ENCODE measurements at places on chromosomes 7 and 10. TPM values are rescaled to one million over a fixed set of nuclear protein-coding genes. Genes with fewer than 3 reads are reported as not detected.
A peak's percentile ranks its signal among the peaks of the same experiment; 100 is the strongest.

- no peak for DNase-seq
Observed at GRCh38 chr7:3068530-3068929, 24.9 kb upstream of the CARD11 start.

GRCh38 chr7:46461334-46461777, 540.3 kb upstream of the IGFBP3 start:
- peak; percentile 52 for DNase-seq

- DNase-seq = no peak
Observed at GRCh38 chr10:132158122-132158741, 28.5 kb upstream of the DPYSL4 start.

- no peak for DNase-seq
Observed at GRCh38 chr7:150935149-150935548, 43.0 kb downstream of the KCNH2 start.

GRCh38 chr10:29067161-29067560, 221.7 kb upstream of the LYZL1 start:
- DNase-seq = peak; percentile 89

- DNase-seq = peak; percentile 40
Observed at GRCh38 chr10:77869626-77870420, 56.7 kb downstream of the DLG5 start.

- DNase-seq = no peak
Observed at GRCh38 chr10:109592391-109592790, 330.9 kb downstream of the XPNPEP1 start.

GRCh38 chr10:12531305-12532220, 182.2 kb downstream of the CAMK1D start:
- DNase-seq = no peak

DNA sequence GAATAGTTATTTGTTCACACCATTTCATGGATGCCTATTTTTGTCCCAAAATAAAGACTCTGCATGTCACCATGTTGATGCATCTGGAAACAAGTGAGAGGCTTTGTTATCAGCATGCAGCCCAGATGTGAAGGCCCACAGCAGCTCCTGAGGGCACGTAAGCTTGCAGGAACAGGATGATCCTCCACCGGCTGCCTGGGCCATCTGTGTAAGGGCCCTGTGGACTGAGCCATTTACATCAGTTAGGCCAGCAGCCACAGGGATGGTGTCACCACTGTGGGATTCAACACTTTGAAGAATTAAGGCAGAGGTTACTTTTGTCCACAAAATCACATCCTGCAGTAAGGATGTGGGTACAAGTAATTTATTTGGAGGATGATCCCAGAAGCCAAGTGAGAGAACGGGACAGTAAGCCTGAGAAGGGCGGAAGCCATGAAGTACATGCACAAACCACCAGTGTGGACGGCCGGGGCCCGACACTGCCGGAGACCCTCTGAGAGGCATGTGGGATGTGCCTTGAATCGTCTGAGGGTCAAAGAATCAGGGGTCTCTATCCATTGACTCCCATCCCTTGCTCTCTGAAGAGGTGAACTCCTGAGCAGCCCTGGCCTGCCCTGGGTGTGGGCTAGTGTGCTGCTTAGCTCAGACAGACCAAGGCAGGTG, 609.7 kb downstream of the DNAJB6 start:
- DNase-seq = no peak

DNA sequence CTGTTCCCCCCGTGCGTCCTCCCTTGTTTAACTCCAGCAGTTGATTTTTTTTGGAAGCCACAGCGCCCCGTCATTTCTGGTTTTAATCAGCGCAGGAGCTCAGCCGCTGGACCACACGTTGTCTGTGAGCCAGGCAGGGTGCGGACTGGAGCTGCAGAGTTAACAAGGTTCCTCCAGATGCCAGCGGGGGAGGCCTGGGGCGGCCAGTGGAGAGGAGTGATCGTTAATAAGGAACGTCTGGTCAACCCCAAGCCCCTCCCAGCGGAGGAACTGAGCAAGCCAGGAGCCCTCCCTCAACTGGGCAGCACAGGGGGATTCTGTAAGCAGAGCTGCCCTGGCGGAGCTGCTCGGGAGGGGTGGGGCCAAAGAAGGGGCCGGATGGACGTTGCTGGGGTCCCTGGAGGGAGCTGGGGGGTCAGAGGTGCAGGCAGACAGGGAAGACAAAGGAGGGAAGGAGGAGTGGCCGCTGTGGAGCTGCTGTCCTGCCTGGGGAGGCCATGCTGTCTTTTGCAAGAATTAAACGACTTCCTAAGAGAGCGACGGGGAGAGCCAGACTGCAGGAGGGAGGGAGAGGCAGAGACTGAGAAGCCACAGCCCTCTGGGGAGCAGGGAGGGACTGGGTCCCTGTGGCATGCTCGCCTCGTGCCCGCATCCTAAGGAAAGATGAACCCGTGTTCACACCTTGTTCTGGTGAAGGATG, 537.1 kb upstream of the FOXK1 start:
- no peak for DNase-seq

- DNase-seq = no peak
Observed at GRCh38 chr10:293636-294035, 158.4 kb downstream of the ZMYND11 start.

DNA sequence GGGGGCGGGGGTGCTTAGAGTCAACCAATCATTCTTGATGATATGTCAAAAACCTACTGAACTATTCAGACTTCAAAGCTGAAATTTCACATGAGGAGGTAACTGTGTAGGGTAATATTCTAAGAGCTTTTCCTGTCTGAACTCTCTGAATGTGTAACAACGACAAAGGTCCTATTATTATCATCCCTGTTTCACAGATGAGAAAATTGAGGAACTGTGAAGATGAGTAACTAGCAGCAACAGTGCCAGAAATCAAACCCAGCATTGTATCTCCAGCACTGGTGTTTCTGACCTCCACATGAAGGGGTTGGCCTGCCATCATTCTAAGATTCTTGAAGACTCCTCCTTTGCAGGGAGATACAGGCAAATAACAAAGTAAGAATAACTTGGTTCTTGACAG, 294.7 kb upstream of the AOAH start:
- DNase-seq = no peak

Gene ASB10
- total RNA-seq = not detected

GRCh38 chr10:88233870-88234269, 349.2 kb downstream of the RNLS start:
- no peak for DNase-seq

DNA sequence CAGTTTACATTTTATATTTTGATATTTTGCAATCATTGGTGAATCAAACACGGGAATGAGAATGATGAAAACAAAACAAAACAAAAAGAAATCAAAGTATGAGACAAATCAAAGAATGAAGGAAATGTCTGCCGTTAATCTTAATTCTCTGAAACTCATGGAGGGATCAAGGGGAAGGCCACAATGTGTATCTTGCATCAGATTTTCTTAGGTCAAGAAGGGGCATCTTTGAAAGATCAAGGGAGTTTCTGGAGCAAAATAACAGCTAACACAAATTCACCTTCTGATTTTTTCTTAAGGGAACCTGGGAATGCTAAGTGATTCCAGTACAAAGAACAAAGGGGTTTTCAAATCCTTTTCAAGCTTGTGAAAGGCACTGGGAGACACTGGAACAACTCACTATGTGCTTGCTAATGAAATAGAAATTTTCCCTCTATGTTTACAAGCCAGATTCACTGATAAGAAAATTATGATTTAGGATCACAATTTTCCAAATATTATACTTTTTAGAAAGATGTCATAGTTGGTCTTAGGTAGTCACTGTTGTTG, 322.3 kb upstream of the AOAH start:
- DNase-seq = no peak
